T-helper 17 cell (primary cell): ENCODE measurements at places on chromosomes 3 and 15.
A peak's percentile ranks its signal among the peaks of the same experiment; 100 is the strongest.

DNA sequence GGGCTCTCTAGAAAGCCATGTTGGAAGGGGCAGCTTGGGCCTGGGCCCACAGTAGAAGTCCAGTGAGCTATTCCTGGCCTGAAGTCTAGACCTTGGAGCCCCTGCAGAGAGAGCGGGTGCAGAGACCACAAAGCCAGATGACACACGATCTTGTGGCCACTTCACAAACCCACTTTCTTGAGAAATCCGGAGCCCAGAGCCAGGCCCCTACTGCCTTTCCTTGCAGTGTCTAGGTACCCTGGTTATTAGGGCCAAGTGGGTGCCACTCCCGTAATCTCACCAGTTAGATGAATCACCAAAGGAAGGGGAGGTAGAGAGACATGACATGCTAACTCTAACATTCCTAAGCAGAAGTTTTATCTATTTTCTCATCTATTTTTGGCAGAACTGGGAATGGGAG, 72.5 kb upstream of the ADAMTSL3 start:
- peaks cover 2% of the 10 kb centered on the region for H3K27me3 ChIP-seq
- DNase-seq, result no peak
- H3K4me1 ChIP-seq, result no peaks in the 10 kb centered on the region
- H3K27ac ChIP-seq, result no peak overlapping the region
- H3K36me3 ChIP-seq, result no peaks in the 10 kb centered on the region

DNA sequence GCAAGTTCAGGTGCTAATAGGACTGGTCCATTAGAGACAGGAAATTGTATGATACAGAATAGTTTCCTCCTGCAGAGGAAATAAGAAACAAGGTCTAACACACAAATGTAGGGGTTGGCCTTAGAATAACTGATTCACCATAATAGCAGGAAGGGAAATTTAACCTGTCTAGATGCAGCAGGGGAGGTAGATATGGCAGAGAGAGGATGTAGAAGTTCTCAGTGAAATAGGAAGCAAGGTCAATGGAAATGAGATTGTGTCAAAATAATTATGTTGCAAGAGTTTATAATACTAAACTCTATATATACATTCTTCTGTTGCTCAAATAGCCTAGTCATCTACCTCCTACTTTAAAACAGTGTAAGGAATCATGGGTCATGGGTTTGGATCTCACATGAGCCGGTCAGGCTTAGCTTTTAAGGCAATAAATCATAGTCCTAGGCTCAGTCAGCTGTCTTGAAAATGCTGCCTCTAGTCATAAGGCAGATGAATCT, 17.0 kb downstream of the BCL2A1 start:
- no peaks in the 10 kb centered on the region for H3K36me3 ChIP-seq
- no peak overlapping the region for H3K4me3 ChIP-seq
- peak overlapping the region; percentile 39 for H3K27ac ChIP-seq
- no peaks in the 10 kb centered on the region for H3K27me3 ChIP-seq

GRCh38 chr3:71132995-71133730, 450.4 kb downstream of the FOXP1 start:
- no peak overlapping the region for H3K4me3 ChIP-seq
- H3K36me3 ChIP-seq, result peaks cover 9% of the 10 kb centered on the region
- DNase-seq, result no peak
- peak overlapping the region; percentile 100 for H3K27ac ChIP-seq
- H3K4me1 ChIP-seq, result peaks cover 59% of the 10 kb centered on the region

DNA sequence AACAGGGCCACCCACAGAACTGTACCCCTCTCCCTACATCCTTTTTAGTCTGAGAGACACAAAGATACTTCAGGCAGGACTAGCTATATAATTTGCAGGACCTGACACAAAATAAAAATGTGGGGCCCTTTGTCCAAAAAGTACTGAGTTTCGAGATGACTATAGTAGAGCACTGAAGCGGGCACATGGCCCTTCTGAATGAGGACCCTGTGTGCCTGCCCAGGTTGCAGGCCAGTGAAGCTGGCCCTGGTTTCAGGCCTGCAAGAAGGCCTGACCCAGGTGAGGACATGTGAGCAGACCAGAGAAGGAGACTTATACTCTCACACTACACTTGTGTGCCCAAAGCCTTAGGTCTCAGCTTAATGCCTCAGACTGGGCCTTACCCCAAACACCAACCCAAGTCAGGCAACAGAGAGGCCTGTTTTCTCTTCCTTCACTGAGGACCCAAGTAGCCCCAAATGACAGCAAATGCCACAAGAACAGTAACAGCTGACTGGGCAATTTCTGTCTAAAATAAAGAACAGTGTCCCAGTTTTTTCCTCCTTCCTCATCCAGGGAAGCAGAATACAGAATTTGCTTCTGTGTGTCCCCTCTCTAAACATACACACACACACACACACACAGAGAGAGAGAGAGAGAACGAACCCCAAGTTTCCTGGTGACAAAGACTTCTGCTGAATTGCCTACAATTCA, 100.9 kb upstream of the ARHGEF3 start:
- H3K4me1 ChIP-seq, result peaks cover 50% of the 10 kb centered on the region
- DNase-seq, result no peak

GRCh38 chr15:64686130-64686735, 89.2 kb downstream of the RBPMS2 start:
- no peaks in the 10 kb centered on the region for H3K4me1 ChIP-seq
- DNase-seq, result no peak
- peaks cover 3% of the 10 kb centered on the region for H3K36me3 ChIP-seq
- H3K4me3 ChIP-seq, result no peak overlapping the region
- peak overlapping the region; percentile 60 for H3K27ac ChIP-seq

DNA sequence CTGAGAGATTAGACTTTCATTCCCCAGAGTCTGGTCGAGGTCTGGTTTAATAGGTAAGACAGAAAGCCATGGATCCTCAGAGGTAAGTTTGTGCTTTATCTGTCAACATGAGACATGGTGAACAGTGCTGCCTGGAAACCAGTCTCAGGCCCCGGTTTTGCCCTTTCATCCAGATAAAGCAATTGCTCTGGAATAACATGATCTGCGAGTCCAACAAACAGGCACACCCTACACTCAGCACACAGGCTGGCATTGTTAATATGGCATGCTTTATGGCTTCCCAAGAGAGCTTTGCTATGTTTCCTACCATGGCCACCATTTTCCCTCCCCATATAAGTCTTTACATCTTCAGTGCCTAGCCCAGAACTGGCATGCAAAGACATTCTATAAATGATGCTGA, 30.1 kb upstream of the MNS1 start:
- peaks cover 2% of the 10 kb centered on the region for H3K36me3 ChIP-seq
- no peak for DNase-seq
- H3K27me3 ChIP-seq, result peaks cover 38% of the 10 kb centered on the region
